Neural crest cell (in vitro differentiated cells): ENCODE measurements at places on chromosomes 12 and 14.

GRCh38 chr12:57128519-57129247 is 400 bp downstream of the LRP1 start:
- DNase-seq = no peak

DNA sequence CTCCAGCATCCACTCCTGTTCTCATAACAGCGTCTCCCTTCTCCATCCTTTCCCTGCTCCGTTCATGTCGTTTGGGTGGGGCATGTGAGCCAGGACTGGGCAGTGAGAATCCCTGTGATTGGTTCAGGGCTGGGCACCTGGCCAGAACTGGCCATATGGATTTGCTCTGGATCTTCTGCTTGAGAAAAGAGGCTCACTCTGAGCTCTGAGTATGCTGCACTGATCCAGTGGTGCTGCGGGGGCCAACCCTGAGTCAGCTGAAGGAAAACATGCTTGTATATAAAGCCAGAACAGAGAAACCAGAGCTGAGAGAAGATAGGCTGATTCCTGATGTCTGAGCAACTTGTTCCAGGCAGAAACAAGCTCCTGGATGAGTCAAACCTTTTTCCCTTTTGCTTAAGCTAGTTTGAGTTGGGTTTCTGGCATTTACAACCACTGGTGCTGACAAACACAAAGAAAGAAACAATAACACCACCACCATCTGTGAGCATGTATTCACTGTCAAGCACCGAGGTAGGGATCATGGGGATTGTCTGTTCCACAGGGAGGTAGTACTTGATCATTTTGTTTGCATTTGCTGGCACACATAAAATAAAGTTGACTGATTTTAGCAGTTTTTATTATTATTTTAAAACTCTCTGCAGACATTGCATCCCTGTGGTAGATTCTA is 14.0 kb upstream of the HPD start:
- no peak for DNase-seq

- no peak for DNase-seq
Observed at GRCh38 chr12:93025145-93026103, 96.3 kb upstream of the EEA1 start.

DNA sequence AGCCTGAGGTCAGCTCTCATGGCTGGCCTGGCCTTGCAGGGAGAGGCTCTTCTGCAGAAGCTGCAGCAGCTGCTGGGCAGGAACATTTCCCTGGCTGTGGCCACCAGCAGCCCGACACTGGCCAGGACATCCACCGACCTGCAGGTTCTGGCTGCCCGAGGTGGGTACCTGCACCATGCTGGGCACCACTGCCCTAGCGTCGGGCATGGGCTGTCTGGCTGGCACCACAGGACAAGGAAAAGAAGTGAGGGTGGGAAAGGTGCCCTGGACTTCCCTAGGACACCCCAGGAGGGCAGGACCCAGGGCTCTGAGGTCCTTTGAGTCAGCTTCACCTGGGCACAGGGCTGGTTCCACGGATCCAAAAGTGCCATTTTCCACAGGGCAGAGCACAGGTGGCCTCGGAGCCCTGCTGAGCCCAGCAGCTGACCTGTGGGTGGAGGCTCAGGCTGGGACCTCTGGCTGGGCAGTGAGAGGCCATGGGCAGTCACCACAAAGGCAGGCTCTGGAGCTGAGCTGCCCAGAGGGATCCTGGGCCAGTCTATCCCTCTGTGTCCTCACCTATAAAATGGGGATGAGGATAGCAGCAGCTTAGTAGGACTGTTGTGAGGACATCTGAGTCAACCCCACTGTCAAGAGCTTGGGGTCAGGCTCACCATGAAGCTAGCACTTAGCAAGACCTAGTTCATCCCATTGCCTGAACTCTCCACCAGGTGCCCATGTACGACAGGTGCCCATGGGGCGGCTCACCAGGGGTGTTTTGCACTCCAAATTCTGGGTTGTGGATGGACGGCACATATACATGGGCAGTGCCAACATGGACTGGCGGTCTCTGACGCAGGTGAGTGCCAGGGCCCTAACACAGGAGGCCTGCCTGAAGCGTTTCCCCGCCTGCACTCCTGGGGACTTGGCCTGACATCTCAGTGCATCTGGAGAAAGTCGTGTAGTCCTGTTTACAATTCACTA is 4.9 kb downstream of the PLD4 start:
- no peak for DNase-seq

DNA sequence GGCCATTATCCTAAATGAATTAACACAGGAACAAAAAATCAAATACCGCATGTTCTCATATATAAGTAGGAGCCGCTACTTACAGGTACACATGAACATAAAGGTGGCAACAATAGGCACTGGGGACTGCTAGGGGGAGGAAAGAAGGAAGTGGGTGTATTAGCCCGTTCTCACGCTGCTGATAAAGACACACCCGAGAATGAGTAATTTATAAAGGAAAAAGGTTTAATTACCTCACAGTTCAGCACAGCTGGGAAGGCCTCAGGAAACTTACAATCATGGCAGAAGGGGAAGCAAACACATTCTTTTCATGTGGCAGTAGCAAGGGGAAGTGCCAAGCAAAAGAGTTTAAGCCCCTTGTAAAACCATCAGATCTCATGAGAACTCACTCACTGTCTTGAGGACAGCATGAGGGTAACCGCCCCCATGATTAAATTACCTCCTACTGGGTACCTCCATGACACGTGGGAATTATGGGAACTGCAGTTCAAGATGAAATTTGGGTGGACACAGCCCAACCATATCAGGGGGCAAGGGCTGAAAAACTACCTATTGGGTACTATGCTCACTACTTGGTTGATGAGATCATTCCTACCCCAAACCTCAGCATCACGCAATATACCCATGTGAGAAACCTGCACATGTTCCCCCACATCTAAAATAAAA is 16.4 kb upstream of the MIA2 start:
- no peak for DNase-seq

- DNase-seq = no peak
Observed at GRCh38 chr12:5064913-5065490, 21.3 kb downstream of the KCNA5 start.

DNA sequence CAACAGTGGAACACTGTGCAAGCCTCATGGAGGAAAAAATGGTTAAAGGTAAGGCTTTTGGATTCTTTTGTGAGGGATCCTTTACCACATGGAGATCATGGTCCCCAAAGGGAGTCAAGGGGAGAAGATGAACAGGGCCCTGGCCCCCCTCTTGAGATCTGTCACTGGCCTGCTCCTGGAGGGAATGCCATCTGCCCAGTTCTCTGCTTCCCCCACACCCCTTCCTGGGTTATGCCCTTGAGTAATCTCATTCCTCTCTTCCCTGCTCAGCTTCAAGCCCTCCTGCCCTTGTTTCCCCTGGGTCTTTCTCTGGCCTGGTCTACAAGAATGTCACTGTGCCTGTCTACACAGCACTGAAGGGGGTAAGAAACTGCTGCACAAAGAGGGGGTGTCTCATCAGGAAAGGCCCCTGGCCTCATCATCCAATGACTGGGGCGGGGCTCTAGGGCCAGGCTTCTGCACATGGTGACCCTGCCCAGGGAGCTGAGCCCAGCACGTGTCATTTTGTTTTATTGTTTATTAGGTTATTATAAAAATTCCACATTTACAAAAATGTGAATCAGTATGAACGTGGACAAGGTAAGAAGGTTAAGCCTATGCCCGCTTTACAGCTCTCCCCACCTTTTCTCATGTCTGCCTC is 30.3 kb downstream of the PIGH start:
- no peak for DNase-seq
